Uterus (tissue), 4 donors: ENCODE measurements at places on chromosomes 3 and 15. TPM values are rescaled to one million over a fixed set of nuclear protein-coding genes. Genes with fewer than 3 reads are reported as not detected.

- no peak for DNase-seq
Observed at GRCh38 chr3:61172684-61173083, 78.6 kb downstream of the FHIT start.

DNA sequence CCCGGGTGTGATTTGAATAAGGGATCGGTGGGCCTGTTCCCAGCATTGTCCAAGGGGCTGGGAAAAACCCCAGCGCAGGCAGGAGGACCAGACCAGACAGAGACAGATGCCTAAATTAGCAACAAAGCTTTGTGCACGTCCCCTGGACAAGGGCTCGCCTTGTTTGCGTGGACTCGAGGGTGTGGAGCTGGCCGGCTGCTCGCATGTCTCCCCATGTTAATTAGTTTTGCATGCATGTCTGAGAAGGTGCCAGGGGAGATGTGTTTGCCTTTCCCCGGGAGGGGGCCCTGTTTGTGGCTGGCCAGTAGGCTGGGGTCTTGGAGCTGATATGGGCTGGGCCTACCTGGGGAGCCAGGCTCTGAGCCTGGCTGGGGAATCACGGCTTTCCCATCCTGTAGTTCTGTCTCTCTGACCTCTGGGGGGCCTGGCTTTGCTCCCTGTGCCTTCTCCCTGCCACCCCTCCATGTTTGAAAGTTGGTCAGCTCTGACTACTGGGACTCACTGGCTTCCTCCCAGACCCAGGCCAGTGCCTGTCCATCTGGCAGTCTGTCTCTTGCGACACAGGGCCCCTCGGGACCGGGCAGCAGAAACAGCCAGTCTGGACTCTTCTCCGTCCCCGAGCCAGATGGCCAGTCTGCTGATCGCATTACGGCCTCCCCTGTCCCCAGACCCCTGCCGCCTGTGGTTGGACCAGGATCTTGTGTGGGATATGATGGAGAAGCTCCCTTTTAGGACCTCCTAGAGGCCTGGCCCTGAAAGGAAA lies 55.4 kb upstream of the POLG start:
- DNase-seq: no peak

IGSF10 gene
- 8.7 TPM for total RNA-seq

SI gene
- not detected for total RNA-seq

CMTM8 gene
- total RNA-seq: 3.3 TPM

TLR9 gene
- not detected for total RNA-seq

DNA sequence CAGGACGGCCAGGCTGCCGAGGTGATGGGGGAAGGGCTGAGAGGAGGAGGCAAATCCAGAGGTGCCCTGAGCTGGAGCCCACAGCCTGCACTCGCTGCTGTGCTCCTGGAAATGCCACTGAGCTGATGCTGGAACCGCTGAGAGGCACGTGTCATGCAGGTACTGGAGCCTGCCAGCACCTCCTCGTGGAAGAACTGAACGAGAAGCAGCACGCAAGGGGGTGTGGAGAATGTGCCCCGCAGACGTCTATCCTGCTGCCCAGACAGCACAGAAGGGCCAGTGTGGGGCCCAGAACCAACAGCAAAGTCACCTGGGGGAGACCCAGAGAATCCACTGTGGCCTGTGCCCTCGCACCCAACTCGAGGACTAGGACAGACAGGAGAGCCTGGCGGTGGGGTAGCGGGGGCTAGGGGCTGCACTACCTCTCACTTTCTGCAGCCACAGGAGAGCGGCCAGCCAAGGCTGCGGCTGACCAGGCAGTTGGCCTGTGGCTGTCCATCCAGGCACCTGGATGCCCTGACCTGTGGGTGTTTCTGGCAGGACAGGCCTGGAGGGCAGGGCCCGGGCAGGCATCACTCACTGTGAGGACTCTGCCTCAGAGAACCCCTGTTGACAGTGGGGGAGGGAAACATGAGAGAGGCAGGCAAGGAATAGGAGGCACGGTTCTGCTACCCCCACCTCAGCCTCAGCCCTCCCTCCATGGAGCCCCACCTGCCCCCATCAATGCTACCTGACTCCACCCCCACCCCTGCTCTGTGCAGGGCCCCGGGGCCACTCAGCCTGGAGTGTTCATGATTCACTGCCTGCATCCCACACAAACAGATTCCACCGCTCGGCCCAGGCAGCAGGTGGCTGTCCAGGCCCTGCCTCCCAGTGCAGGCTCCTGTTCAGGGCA lies 213.1 kb downstream of the TBC1D2B start:
- peak; percentile 3 for DNase-seq

TNFAIP8L3 gene
- total RNA-seq: 45.9 TPM

DNA sequence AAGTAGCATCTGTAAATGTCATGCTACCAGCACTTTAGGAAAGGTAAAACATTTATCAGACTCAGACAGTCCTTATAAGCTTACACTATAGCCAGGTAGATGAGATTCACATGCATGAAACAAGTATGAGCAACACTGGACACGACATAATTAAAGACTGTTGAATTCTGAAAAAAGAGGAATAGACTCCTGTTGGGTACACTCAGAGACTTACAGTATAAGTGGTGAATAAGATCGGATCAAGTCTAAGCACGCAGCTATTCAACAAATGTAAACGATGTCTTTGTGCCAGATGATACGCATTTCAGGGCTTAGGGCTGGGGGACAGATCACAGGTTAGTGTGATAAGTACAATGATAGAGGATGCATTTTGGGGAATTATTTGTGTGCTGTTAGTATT lies 43.2 kb upstream of the SPPL2A start:
- DNase-seq: no peak

- no peak for DNase-seq
Observed at GRCh38 chr3:52218937-52219650, 6.4 kb downstream of the TLR9 start.

DNA sequence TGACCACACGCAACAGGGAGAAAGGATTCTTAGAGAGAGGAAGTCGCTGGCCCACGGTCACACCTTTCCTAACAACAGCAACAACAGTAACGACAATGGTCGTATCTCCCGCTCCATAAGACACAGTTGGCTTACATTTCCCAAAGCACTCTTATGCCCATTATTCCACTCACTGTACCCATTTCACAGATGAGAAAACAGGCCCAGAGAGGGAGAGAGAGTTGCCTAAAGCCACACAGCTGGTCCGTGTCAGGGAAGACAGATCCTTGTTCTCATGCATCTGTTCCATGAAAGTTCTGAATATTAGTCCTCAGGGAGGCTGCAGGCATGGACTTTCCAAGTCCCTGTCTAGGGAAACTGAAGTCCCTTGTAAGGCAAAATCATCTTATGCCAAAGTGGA lies 42.0 kb upstream of the ATP2B2 start:
- DNase-seq: no peak

ST3GAL6 gene
- total RNA-seq: 14.9 TPM

CPA3 gene
- 36.6 TPM for total RNA-seq

- no peak for DNase-seq
Observed at GRCh38 chr3:66761093-66761780, 236.9 kb upstream of the KBTBD8 start.

DNA sequence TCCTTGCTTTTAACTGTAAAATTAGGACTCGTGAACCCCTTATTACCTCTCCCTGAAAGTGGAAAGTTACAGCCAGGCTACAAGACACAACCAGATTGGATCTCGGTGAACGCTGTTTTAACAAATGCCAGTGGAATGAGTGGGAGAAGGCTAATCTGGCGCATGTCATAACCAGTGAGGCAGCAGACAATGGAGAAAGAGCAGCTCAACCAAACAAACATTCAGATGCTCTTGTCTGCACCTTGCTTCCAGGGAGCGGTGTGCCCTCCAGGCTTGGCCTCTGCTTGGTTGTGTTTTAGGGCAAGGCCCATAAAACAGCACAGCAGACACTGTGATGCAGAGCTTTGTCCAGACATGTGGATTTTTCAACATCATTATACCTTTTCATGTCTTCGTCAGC lies 45.9 kb upstream of the ATP1B3 start:
- DNase-seq: peak; percentile 19

DNA sequence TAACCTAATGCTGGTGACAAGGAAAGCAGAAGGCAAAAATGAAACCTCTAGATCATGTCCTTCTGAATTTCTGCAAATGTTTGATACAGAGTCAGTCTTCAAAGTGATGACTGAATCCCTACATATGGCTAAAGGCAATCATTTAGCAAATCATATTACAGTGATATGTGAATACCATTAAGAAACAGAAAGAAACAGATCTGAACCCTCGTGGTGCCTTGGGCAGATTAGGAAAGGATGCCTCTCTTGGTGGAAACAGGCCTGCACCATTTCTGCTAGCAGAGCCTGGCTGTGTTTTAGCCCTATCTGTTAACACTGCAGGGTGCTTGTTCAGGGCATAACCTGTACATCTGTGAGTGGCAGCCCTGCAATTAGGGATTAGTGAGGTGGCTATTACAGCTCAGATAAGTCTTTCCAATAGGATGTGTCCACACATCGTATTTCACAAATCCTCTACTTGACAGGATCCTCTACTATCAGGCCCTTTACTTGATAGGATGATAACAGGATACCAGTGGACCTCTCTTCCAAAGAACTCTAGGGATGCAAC lies 12.1 kb downstream of the SEC22C start:
- no peak for DNase-seq

- no peak for DNase-seq
Observed at GRCh38 chr3:68878322-68878721, 54.0 kb downstream of the TAFA4 start.

CHDH gene
- 6.6 TPM for total RNA-seq

ADPRH gene
- 2.6 TPM for total RNA-seq

GRCh38 chr3:67809370-67809935 lies 155.0 kb upstream of the SUCLG2 start:
- DNase-seq: no peak

GRCh38 chr15:86121568-86122225 lies 42.0 kb downstream of the AGBL1 start:
- DNase-seq: no peak

DNA sequence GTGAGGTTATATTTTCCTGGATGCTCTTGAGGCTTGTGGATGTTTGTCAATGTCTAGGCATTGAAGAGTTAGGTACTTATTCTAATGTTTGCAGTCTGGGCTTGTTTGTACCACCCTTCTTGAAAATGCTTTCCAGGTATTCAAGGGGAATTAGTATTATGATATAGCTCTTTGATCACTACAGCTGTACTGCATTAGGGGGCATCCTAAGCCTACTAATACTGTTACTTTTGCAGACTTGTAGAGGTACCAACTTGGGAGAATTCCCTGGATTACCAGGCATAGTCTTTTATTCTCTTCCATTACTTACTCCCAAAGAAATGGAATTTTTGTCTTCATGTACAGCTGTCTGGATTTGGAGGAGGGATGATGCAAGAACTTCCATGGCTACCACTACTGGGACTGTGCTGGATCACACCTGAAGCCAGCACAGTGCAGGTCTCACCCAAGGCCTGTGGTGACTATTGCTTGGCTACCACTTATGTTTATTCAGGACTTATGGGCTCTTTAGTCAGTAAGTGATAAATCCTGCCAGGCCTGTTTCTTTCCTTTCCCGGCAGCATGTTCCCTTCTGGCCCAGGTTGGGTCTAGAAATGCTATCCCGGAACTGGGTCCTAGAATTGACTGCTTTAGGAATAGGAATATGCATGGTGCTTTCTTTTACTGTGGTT lies 402.9 kb downstream of the IL20RB start:
- no peak for DNase-seq

DNA sequence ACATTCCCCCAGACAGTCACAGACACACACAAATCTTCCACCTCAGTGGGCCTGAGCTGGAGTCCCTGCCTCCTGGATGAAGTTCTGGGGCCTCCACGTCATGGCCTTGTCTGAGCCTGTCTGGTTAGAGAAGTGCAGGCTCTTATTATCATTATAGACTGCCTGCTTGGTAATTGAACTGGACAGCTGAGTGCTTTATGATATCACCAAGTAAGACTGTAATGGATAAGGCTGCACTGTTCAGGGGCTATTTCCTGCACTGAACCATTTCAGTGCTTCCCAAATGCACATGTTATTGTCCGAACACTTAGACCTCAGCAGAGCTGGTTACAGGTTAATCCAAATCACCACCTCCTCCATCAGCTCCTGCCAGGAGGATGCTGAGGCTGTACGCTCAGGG lies 8.7 kb upstream of the ST6GAL1 start:
- DNase-seq: no peak

- DNase-seq: no peak
Observed at GRCh38 chr3:109136523-109136922, at the start of gene C3orf85. TSS of gene C3orf85 (plus strand) at chr3:109136719. CDS start at chr3:109136848, 129 bp downstream.

- no peak for DNase-seq
Observed at GRCh38 chr15:74201710-74202420, 722 bp downstream of the STRA6 start.

DNA sequence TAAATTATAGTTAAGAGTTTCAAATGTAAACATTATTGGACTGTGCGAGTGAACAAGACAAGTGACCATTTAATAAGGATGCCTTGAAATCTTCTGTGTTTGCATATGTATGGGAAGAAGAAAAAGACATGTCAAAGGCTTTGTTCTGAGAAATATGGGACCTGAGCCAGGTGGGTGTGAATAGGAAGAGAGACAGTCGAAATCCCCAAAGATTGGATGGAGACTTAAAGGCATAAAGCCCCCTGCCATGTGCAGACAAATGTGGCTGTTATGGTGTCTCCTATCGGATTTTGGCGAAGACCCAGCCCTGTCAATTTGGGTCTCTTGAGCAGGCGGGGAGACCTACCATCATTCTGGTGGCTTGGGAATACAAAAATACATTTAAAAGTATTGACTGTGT lies 16.9 kb downstream of the FXR1 start:
- DNase-seq: no peak

DNA sequence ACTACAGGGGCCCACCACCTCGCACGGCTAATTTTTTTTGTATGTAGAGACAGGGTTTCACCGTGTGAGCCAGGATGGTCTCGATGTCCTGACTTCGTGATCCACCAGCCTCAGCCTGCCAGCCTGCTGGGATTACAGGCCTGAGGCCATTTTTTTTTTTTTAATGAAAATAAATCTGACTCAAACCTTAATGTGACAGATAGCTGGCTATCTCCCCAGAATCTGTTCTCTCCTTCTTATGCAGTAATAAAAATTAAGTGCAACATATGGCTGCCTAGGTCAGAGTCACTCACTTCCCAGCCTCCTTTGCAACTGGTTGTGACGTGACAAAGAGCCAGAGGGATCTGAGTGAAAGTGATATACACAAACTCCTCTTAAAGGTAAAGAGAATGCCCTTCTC lies 53.0 kb downstream of the ZNF148 start:
- no peak for DNase-seq

PTPN23 gene
- 6.2 TPM for total RNA-seq

GRCh38 chr3:43316783-43317460 lies 30.6 kb downstream of the SNRK start:
- no peak for DNase-seq

GRCh38 chr3:25661694-25662437 lies 2.8 kb downstream of the TOP2B start:
- no peak for DNase-seq

DNA sequence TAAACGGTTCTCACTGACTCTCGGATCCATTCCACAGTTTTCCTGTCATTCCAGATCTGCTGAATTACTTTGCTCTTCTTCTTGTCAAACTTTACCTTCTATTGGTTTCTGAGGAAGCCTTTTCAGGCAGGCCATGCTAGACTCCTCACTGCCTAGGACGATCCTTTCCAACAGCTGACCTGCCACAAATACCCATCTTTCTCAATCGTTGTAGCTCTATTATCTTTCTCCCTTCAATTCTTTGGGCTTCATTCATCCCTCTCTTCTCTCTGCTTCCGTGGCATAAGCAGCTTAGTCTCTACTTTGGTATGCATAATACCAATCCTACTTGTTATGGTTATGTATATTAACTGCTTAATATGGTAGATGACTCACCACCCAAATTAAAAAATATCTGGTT lies 421.8 kb downstream of the NLGN1 start:
- DNase-seq: no peak

ACOX2 gene
- total RNA-seq: 33.7 TPM

GRCh38 chr3:26460985-26461384 lies 161.6 kb upstream of the LRRC3B start:
- DNase-seq: no peak
